ENCODE measurements at places on chromosomes 2 and 18. TPM values are rescaled to one million over a fixed set of nuclear protein-coding genes. Genes with fewer than 3 reads are reported as not detected.

DNA sequence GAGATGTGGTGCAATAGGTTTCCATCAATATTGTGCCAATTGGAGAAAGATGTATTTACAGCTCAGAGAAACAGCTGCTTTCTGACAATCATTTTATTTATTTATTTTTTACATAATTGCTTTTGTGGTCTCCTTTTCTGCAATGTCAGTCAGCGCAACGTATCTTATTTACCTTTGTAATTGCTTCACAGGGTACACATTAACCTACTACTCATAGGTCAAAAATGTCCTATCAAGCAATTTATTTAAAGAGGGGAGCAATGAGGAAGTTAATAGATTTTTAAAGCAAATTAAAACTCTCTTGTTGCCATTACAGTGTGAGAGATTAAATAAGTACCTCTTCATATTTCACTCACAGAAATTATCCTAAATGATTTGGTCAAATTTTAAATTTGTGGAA lies 291.0 kb downstream of the CALCRL start:
- H3K4me3 ChIP-seq = no peak overlapping the region
- DNase-seq = no peak
- no peaks in the 10 kb centered on the region for H3K4me1 ChIP-seq
- no peaks in the 10 kb centered on the region for H3K27me3 ChIP-seq

GRCh38 chr2:240299710-240300068 lies 135.8 kb upstream of the GPC1 start:
- no peaks in the 10 kb centered on the region for H3K36me3 ChIP-seq
- H3K27me3 ChIP-seq = peaks cover 2% of the 10 kb centered on the region
- no peak for DNase-seq
- no peak overlapping the region for H3K27ac ChIP-seq
- no peaks in the 10 kb centered on the region for H3K4me1 ChIP-seq

DNA sequence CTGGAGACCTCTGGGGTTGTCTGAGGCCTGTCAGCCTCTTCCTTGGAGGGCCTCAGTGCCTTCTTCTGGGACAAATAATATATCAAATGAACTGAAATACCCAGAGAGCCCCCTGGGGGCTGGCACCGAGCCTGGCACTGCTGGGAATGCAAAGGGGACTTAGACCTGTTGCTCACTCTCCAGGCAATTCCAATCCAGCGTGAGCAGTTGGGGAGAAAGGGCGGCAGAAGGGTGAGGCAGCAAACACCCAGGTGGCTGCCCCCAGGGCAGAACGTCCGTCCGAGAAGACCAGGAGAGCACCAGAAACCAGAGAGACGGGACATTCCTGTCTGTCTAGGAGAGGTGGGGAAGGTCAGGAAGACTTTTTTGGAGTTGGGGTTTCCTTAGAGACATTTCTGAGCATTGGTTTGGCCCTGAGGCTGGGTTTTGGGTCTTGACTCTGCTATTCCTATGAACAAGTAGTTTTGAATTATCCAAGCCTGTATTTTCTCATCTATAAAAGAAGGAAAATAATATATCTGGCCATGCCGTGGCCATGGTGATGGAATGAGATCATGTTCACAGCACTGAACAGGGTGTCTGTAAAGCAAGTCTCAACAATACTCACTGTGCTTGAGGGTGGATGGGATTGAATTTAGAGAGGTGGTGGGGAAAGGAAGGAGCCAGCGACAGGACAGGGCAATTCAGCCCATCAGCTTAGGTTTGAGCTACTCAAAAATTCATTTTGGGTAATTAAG lies 44.3 kb upstream of the ZBTB7C start:
- no peak overlapping the region for H3K4me3 ChIP-seq
- H3K4me1 ChIP-seq = peaks cover 24% of the 10 kb centered on the region
- peaks cover 32% of the 10 kb centered on the region for H3K27me3 ChIP-seq
- no peaks in the 10 kb centered on the region for H3K36me3 ChIP-seq
- DNase-seq = no peak
- H3K27ac ChIP-seq = no peak overlapping the region

- H3K27me3 ChIP-seq = no peaks in the 10 kb centered on the region
- no peaks in the 10 kb centered on the region for H3K4me1 ChIP-seq
- no peak overlapping the region for H3K4me3 ChIP-seq
- no peaks in the 10 kb centered on the region for H3K36me3 ChIP-seq
- DNase-seq = no peak
These were observed 385.4 kb upstream of the TMEFF2 start for GRCh38 chr2:192579965-192580700.

GRCh38 chr2:237682856-237683670 lies 55.7 kb downstream of the LRRFIP1 start:
- no peak overlapping the region for H3K4me3 ChIP-seq
- H3K27ac ChIP-seq = no peak overlapping the region
- H3K4me1 ChIP-seq = peaks cover 26% of the 10 kb centered on the region

- no peak within 1 kb of the TSS for H3K27ac ChIP-seq
- H3K36me3 ChIP-seq = no peaks in the 10 kb centered on the region
- H3K27me3 ChIP-seq = peaks cover 2% of the 10 kb centered on the region
- no peak for DNase-seq
- H3K4me1 ChIP-seq = peaks cover 36% of the 10 kb centered on the region
- H3K4me3 ChIP-seq = no peak within 1 kb of the TSS
These were observed at the start of gene GALNT5 for GRCh38 chr2:157257312-157258252. TSS of gene GALNT5 (plus strand) at chr2:157257705. CDS start at chr2:157258083, 378 bp downstream.

GRCh38 chr2:68291314-68291713 lies 28.4 kb downstream of the CNRIP1 start:
- H3K27me3 ChIP-seq = peaks cover 14% of the 10 kb centered on the region
- H3K4me3 ChIP-seq = no peak overlapping the region
- no peaks in the 10 kb centered on the region for H3K4me1 ChIP-seq
- no peak for DNase-seq

DNA sequence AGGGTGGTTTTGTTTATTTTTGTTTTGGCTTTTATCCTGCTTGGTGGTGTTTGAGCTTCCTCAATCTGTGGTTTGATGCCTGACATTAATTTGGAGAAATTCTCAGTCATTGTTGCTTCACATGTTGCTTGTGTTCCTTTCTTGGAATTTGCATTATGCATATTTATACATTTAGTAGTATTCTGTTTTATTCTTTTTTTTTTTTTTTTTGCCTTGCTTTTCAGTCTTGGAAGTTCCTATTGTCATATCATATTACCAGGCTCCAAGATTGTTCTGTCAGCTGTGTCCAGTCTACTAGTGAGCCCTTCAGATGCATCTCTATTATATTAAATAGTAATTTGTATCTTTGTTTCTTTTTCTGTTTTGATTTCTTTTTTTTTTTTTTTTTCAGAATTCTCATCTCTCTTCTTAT lies 77.0 kb downstream of the EPC2 start:
- peaks cover 38% of the 10 kb centered on the region for H3K36me3 ChIP-seq
- H3K27ac ChIP-seq = no peak overlapping the region
- no peak overlapping the region for H3K4me3 ChIP-seq
- no peaks in the 10 kb centered on the region for H3K27me3 ChIP-seq
- no peak for DNase-seq
- peaks cover 45% of the 10 kb centered on the region for H3K4me1 ChIP-seq

Gene BCL2
- total RNA-seq = 109 TPM

Gene TMEM163
- 2.3 TPM for total RNA-seq

Gene CHST9
- total RNA-seq = not detected

Gene POTEI
- total RNA-seq = not detected

Gene SH3BP4
- not detected for total RNA-seq
